Right cardiac atrium (tissue), 5 donors: ENCODE measurements at places on chromosomes 2 and 18.
A peak's percentile ranks its signal among the peaks of the same experiment; 100 is the strongest.

DNA sequence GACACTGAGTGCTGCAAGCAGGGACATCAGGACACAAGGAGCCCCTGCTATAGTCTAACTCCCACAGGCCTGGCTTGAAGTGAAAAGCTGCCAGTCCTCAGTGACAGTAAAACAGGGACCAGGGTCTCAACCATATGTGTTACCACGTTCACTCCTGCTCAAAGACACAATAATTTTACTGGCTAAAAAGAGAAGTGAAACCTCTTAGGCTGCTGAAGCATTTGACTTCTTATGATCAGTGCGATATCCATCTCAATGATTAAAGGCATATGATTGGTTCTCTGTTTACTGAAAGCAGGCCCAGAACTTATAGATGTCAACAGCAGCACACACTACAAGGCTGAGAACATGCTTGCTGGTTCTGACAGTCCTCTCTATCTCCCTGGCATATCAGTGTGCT, 129.8 kb upstream of the LMAN1 start:
- DNase-seq, result no peak

- no peak for DNase-seq
These were observed 167.3 kb upstream of the SKOR2 start for GRCh38 chr18:47418746-47419145.

DNA sequence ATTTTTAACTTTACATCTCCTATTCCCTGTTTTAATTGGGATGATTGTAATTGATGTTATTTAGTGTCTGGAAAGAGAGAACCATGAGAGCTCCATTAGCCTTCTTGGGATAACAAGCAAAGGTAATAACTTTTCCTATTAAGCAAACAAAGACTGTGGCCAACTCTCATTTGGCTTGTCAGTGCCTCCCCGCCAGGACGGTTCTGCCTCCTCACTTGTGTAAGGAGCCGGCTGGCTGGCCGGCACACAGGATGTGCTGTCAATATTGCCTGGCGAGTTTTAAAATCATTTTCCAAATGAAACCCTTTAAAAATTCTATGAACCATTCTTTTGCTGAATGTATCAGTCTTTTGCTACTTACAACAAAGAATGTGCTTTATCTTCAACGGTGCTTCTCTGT, 898.3 kb downstream of the CPS1 start:
- no peak for DNase-seq

GRCh38 chr18:25349926-25350487, 2.0 kb downstream of the ZNF521 start:
- DNase-seq, result peak; percentile 56

GRCh38 chr2:14952400-14952963, 320.0 kb downstream of the LRATD1 start:
- DNase-seq, result no peak

GRCh38 chr18:3450012-3450798, at the start of gene TGIF1:
TSS of gene TGIF1 (plus strand) at chr18:3450172. CDS start at chr18:3450490, 318 bp downstream.
- peak; percentile 91 for DNase-seq

- DNase-seq, result no peak
These were observed 201.1 kb downstream of the AGAP1 start for GRCh38 chr2:235694721-235695601.

- no peak for DNase-seq
These were observed 50.0 kb upstream of the CTDP1 start for GRCh38 chr18:79629606-79630005.

DNA sequence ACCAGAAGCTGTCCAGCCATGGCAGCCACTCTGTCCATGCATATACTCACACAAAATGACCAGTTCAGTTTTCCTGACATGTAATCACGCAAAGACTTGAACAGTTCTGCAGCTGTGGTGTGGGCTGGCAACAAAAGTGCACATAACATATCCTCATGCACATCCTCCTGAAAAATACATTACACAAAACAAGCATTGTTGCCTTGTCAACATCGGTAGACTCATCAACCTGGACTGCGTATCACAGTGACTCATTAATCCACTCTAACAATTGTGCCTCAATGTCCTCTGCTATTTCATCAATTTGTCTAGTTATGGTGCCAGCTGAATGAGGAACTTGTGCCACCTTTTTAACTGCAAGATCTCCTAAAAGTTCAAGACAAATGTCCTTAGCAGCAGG, 19.5 kb downstream of the RBKS start:
- no peak for DNase-seq

- no peak for DNase-seq
These were observed 32.4 kb downstream of the GULP1 start for GRCh38 chr2:188324067-188324466.

- DNase-seq, result no peak
These were observed 387.2 kb upstream of the DCC start for GRCh38 chr18:51952844-51953243.

- no peak for DNase-seq
These were observed 281.8 kb upstream of the ZEB2 start for GRCh38 chr2:144801766-144802165.

DNA sequence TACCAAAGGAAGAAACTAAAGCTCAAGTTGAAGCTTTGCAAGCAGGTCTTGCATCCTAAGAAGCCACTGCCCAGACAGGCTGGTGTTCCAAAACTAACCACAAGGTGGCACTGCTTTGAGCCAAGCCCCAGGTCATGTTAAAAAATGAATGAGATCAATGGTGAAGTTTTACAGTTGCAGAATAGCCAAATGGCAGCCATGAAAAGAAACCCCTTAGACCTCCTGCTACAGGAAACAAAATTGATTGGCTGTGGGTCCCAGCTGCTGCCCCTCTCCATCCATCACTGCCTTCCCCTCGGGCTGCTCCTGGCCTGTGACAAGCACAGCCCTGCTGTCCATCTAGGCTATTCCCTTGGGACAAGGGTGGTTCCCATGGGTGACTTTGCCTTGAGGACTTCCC, 20.7 kb upstream of the MREG start:
- peak; percentile 54 for DNase-seq

DNA sequence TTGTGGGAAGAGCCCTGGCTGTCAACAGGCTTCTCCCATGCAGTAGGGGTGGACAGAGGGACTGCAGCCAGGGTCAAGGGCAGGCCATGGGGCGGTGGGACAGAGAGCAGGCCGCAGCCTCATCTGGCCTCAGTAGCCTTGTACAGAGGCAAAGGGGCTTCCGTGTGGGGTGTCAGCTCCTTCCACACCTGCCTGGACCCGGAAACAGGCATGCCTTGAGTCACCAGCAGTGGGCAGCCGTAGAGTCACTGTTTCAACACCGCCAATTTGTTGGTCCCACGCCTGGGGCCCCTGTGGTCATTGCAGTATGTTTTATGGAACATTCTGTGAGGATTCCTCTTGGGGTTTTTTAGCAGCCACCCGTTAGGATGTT, 173.0 kb downstream of the SMAD7 start:
- peak; percentile 80 for DNase-seq

- DNase-seq, result no peak
These were observed 6.8 kb downstream of the THUMPD2 start for GRCh38 chr2:39772086-39772811.

DNA sequence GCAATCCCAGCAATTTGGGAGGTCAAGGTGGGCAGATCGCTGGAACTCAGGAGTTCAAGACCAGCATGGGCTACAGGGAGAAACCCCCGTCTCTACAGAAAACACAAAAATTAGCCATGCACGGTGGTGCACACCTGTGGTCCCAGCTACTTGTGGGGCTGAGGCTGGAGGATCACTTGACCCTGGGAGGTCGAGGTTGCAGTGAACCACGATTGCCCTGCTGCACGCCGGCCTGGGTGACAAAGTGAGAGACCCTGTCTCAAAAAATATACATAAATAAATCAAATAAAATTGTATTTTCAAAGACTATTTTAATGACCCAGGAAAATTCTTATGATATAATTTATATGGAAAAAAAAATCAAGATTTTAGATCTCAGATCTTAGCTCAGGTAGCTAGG, 191.5 kb downstream of the ZFP36L2 start:
- DNase-seq, result no peak

DNA sequence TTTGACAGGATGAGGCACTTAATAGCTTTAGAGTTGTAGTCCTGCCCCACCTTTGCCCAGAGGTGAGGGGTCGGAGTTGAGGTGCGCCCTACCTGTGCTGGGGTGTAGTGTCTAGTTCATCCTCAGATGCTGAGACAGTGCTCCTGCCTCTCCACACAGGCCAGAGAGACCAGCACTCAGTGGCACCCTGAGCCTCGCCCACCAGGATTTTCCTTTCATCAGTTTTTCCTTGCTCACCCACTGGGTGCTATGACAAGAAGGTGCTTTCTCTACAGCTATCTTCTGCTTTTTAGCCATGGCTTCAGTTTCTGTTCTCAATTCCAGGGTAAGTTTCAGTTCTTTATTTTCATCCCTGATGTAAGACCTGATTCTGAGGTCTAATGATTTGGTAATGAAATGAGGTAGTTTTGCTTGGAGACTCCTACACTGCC, 16.8 kb upstream of the TMEM131 start:
- no peak for DNase-seq

DNA sequence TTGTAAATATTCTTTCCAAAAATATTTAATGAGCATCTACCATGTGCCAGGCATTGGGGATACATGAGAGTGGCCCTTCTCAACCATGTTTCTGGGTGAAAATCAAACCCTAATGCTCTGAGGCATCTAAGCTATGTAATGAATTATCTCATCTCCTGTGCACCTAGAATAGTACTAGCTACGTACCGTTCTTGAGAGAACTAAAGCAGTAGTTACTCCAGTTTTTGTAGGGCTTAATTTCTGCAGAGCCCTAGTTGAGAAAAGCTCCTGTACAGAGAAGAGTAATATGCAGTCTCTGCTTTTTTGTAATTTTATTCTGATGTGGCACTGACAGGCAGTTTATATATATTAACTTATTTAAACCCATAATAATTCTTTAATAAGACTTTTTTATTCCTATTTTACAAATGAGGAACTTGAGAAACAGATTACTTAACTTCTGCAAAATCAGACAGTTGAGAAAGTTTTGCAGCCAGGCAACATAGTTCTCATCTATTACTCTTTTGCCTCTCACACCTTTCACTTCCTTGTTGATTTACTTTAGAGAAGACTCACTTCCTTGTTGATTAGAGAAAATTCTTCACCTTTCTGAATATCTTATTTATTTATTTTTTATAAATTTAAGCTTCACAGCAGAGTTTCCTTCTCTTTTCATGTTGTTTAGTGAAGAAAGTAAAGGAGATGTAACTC, 3.1 kb downstream of the SPOPL start:
- DNase-seq, result no peak

DNA sequence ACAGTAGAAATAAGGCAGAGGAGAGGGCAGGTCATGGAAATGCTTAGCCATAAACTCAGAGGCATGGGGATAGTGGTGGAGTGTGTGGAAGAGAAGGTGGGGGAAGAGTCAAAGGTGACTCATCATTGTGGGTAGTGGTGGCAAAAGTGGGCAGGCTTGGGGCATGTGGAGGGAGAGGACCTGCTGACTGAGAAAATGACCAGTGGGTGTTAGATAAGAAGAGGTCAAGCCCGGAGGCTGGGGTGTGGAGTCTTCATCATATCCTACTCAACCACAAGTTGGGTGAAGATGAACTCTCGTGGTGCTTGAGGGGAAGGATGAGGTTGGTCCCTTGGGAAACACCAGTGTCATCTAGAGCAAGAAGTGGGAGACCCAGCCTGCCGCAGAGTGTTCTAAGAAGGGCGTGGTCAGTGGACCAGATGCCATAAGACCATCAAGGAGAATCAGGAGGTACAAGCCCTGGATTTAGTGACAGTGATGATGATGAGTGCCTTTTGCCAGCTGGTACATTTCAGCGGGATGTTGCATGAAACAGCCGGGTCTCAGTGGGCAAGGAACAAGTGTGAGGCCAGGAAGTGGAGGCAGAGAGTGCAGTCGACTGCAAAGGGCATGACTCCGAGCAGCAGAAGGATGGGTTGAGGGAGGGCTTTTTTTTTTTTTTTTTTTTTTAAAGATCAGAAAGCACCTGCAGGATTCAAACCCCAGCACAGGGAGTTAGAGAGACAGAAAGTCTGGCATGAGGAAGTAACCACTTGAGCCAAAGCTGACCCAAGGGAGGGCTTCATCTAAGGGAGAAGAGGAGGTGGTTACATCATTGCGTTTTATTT, 122.6 kb upstream of the SPRED2 start:
- no peak for DNase-seq

DNA sequence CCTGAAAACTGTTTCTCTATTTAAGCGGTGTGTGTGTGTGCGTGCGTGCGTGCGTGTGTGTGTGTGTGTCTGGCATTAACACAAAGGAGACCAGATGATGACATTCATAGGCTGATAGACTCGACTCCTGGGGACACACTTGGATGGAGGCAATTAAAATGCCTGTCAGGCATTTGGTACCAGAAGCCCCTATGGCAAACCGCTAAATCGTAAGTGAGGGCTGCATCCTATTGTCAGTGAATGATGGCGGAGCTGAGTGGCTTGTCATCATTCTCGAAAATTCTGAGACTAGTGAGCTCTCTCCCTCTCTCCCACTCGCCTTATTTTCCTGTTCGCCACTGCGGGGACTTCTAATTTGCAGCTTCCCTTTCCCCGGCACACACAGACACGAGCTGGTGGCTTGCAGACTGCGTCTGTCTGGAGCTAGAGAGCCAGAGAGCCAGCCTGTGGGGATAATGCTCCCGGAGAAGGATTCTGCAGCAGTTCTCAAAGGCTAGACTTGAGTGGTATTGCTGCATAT, 155.4 kb downstream of the MAP2 start:
- peak; percentile 71 for DNase-seq

DNA sequence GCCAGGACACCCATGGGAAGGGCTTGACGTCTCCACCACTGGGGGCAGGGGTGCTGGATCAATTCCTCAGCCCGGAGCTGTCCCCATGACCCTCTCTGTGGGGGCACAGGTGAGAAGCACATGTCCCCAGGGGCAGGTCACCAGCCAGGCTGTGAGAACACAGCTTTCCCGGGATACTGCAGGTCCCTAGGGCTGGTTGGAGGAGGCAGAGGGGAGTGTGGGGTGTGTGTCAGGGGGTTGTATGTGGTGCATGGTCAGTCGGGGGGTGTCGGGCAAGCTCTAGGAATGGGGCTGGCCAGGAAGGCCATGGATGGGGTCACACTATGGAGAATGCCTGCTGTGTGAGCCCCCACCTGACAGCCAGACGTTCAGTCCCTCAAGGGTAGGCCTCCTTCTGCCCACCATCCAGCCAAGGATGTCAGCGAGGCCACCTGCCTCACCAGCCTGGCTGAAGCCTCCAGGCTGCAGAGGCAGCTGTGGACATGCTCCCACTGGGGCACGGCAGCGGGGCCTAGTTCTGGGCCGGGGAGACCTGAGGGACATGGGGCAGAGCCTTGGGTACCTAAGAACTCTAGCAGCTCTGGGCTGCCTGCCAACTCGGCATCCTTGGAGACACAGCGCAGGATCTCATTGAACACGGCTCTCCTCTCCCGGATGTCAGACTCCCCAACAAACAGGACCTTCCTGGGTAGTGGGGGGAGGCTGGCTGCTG, 10.3 kb downstream of the HS1BP3 start:
- DNase-seq, result no peak

DNA sequence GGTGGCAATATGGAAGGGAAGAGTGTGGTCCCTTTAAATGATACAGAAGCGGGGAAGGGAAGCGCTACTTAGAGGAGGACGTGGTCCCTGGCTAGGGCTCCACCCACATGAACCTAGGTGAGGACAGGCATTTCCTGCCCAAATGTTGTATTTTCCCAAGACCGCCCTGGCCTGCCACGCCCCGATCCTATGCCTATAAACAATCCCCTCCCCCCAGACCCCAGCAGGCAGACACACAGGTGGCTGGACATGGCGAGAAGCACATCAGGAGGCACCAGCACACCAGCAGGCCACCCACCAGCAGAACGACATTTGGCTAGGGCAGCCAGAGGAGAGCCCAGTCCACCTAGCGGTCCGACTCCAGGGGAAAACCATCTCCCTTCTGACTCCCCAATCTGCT, 47.2 kb downstream of the METTL8 start:
- DNase-seq, result no peak

GRCh38 chr18:35110554-35111485, 69.6 kb downstream of the MAPRE2 start:
- DNase-seq, result no peak

- DNase-seq, result no peak
These were observed 37.5 kb downstream of the FASTKD2 start for GRCh38 chr2:206802654-206803514.
